ENCODE measurements at places on chromosomes 11 and 22.

- no peak for DNase-seq
These were observed 8.3 kb upstream of the SIPA1 start for GRCh38 chr11:65629579-65629978.

GRCh38 chr11:123381817-123382554 lies 48.1 kb upstream of the GRAMD1B start:
- no peak for DNase-seq

DNA sequence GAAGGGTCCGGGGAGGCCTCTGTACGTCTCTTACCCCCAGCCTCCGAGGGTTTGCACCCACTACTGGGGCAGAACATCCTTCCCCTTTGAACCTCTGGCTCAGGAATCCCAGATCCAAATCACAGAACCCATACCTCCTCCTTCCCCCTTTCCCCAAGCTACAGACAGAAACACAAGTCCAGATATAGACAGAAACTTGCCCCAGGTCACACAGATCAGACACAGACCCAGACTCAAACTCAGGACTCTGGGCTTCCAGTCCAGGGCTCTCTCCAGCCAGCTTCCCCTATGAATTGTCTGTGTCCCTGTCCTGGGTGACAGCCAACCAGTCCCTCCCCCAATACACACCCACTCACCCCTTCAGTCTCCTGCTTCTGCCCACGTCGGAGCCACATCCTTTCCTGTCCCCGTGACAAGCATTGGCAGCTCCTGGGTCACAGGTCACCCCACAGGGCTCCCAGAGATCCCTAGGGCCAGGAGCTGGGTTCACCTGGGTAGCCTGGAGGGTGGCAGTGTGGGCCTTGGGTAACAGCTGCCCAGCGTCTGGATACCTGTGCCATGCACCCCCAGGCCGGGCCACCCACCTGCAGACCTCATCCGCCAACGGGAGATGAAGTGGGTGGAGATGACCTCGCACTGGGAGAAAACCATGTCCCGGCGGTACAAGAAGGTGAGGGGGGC lies 772 bp downstream of the TBC1D10C start:
- DNase-seq, result no peak

DNA sequence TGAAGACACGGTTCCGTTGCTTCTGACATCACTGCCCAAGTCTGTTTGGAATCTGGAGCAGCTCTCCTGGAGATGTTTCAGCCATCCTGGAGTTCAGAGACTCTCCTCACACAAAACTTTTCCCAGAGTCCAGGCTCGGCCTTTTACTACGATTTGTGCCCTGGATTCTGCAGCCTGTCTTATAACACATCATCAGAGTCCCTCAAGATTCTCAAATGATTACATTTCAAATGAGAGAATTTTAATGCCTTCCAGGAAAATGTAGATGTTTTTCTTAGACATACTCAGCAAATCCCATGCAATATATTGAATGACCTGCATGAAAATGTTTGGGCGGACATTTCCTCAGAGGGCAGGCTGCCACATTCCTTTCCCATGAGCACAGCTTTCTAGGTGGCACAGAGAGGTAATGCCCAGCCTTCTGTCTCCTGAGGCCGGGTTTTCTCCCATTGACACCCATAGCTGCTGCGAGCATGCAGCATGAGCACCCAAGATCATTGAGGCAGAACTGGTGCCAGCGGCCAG lies 129.1 kb downstream of the SNX19 start:
- DNase-seq, result no peak

DNA sequence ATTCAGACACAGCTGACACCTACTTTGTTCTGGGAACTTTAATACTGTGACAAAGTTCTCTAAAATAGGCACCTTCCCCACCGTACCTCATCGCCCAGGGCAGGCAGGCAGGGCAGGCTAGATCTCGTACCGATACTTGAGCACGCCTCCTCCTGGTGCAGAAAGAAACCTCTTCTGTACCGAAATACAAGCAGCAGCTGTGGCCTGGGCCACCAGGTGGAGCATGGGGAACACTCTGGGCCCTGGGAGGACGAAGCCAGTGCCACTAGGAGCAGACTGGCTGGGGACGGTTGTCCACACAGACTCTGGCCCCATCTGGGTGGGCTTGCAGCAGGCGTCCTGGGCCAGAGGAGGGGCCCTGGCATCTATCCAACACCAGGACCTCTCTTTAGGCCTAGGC lies 12.8 kb downstream of the PMM1 start:
- peak; percentile 49 for DNase-seq

DNA sequence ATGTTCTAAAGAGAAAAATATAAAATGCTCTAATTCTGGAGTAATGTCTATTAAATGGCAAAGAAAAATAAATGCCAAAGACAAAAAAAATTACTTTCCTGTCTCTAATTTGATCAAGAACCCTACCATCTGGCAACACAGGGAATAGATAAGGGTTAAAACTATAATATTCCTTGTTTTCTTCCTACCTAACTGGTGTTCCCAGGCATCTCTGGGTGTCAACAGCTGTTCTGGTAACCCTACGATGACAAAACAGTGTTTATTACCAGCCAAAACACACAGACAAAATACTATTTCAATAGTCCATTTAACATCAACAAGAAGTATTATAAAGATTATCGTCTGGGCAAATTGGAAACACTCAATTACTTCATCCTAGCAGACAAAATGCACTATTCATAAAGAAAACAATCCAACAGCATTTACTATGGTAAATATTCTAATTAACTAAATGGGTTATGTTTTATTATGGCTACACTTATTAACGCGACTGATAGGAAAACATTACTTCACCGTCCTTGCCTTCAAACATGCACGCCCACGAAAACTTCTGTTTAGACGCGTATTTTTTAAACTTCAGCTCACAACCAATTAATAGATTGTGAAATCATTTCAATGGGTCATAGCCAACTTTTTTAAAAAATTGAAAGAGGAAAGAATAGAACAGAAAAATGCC lies 50.6 kb downstream of the LGR4 start:
- no peak for DNase-seq

DNA sequence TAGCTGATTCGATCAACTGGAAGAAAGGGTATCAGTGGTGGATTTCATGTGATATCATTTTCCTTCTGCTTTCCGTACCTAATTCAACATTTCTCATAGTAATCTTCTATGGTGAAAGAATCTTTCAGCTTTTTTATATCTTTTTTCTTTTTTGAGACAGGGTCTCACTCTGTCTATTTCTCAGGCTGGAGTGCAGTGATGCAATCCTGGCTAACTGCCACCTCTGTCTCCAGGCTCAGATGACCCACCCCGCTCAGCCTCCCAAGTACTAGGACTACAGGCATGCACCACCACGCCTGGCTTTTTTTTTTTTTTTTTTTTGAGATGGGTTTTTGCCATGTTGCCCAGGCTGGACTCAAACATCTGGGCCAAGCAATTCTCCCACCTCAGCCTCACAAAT lies 18.6 kb upstream of the CHORDC1 start:
- no peak for DNase-seq
